Brain (organoid and tissue), 16 donors: ENCODE measurements at places on chromosomes 6 and 20.

- no peak for DNase-seq
Measured at GRCh38 chr6:131754715-131755567, 44.1 kb upstream of the CTAGE9 start.

DNA sequence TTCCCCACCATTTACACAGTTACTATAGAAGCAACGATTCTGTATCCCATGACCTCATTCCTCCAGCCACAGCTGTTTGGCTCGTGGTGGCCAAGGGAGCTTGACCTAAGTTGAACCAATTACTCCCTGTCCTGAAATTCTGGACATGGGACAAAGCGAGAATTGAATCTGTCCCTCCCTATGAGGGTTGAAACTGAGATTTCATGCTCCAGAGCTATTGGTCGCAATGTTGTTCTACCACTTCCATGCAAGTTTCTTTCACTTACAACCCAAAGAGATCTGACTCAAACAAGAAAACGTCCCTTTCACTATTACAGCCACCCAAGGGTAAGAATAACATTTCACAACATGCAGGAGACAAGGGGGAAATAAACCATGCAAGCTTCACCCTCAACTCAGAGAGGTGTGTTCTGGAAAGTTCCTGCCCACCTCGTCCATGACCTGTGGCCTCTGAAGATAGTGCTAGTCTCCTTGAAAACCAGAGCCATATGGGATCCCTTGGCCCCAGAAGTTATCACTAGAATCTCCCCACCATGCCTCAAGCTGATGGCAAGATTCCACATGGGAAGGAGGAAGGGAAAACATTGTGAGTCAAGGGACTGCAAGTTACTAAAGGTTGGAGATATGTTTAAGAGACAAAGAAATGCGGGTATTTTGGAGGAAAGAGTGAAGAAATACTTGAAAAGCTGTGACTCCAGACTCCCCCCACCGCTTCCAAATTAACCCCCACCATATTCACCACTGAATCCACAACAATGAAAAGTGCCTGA is 74.5 kb upstream of the SRSF6 start:
- no peak for DNase-seq

GRCh38 chr20:42218621-42219374 is 600.6 kb upstream of the CHD6 start:
- DNase-seq = peak; percentile 78

DNA sequence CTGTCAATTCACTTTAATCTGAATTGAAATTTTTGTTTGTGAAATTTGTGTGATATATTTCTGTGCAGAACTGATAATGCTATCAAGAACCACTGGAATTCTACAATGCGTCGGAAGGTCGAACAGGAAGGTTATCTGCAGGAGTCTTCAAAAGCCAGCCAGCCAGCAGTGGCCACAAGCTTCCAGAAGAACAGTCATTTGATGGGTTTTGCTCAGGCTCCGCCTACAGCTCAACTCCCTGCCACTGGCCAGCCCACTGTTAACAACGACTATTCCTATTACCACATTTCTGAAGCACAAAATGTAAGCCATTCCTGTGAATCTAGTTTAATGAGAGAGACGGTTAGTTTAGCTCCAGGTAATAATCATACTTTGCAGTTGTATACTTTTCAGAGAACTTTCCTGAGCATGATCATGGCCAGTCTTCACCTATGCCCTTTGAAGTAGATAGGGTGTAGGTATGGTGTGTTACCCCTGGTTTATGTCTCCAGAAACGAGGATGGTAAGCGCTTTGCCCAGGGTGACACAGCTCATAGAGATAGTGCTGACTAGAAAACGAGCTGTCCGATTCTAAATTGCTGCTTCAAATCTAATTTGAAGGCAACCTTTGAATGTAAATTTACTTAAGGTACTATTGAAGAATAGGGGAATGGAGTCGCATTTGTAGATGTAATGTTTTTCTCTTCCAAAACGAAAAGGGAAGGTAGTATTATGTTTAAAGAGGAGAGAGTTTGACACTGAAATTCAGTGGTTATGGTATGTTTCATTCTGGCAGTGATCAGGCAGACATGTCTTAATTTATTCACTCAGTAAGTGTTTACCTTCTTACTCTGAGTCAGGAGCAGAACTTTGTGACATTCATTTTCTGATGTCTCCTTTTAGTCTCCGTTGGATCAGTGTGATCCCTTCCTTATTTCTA is 11.4 kb downstream of the MYB start:
- no peak for DNase-seq

- no peak for DNase-seq
Measured at GRCh38 chr6:136945072-136945471, 23.0 kb downstream of the SLC35D3 start.

- no peak for DNase-seq
Measured at GRCh38 chr6:98769546-98769945, 64.8 kb upstream of the POU3F2 start.

DNA sequence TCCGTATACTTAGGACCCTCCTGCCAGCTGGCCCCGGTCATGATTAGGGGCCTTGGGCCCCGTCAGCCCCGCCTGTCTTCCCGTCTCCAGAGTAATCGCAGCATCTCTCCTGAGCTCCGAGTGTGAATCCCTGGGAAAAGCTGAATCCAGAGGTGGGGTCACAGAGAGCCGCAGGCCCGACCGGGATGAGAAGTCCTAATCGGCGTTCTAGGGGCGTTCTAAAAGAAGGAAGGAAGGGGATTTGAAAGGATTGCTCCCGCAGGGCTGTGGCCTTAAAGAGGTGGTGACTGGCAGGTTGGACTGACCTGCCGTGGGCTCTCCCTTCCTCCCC is 371 bp downstream of the HMGN4 start:
- no peak for DNase-seq

- DNase-seq = no peak
Measured at GRCh38 chr20:20037960-20038359, 14.3 kb downstream of the CRNKL1 start.

DNA sequence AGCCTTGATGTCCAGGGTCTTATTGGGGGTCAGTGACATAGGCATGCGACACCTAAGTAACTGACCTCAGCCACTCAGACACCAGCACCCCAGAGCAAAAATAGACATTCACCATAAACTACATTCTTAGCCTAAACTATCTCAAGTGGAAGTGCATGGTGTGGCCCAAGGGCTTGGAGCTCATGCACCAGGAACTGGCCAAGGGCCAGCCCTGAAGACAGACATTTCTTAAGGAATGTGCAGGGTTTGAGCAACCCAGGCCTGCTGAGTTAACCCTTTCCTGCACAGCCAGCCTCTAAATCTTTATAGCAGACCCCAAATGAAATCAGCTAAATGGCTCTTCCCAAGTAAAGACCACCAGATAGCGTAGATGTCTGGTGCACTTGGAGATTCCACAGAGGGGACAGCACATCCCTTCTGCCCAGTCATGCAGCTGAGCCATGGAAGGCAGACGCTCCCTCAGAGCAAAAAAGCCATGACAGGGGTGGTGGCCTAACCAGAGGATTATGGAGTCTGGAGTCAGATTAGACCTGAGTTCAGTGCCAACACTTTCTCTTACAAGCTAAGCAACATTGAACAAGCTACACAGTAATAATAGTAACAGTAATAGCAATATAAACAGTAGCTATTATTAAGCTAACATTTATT is 222.6 kb downstream of the ZMYND8 start:
- no peak for DNase-seq

- DNase-seq = no peak
Measured at GRCh38 chr6:78383968-78384367, 483.4 kb upstream of the IRAK1BP1 start.

- no peak for DNase-seq
Measured at GRCh38 chr6:128925765-128926164, 42.8 kb downstream of the LAMA2 start.

GRCh38 chr20:42740226-42740870 is 449.4 kb downstream of the PTPRT start:
- DNase-seq = peak; percentile 92
